ENCODE measurements at places on chromosomes 5 and 9.
A peak's percentile ranks its signal among the peaks of the same experiment; 100 is the strongest.

DNA sequence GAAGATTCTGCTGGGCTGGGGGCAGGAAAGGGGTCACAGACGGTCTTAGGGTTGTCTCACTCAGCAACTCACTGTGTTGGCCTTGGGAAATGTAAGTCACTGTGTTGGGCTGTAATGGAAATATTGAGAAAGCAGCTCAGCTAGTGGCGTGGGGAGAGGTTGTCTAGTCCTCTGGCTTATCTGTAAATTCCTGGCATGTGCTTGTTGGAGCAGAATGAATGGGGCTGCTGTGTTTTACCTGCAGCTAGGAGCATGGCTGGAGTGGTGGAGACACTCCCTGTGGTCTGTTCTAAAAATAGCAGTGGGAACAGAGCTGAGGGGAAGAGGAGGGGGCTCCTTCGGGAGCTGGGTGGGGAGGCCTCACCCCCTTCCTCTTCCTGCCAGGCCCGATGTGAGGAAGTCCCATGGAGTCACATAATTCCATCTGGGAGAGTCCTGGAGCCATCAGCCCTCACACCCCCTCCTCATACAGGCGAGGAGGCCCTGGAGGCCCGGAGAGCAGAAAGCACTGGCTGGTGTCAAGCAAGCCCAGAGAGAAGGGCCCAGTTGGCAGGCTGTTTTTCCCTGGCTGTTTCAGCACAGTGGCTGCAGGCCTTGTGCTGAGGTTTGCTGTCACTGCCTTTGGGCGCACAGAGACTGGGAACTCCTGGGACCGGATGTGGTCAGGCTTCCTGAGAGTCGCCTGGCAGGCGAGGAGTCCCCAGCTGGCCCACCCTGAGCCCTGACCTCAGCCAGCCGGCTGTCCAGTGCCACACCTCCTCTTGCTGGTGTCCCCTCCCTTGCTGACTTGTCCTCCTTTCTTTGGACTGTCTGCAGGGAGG, 84.9 kb downstream of the RGS3 start:
- peak; percentile 11 for DNase-seq

GRCh38 chr9:131092548-131093440, 3.5 kb upstream of the AIF1L start:
- no peak for DNase-seq

DNA sequence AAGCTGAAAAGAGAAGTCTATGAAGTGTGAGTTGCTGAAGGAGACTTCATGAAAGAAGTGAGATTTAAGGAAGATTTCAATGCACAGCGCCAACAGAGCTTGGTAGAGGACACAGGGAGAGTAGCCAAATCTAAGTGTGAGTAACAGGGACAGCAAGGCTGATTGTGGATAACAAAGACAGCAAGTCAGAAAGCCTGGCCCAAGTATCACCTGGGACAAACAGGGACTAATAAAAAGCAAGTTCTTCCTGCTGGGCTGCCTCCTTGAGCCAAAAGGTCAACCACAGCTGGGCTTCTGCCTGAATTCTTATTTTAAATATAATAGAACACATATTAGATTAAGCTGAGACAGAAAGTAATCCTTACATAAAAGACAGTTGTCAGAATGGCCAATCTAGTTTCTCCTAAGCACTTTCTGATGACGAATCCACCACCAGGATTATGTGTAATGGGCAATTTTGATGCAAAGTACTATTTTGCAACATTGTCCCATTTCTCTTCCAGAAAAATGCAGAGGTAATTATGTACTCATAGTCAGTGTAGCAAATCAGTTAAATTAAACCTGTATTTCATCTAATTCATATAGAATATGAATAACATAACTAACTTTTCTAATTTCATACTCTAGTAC, 73.8 kb downstream of the MAPKAP1 start:
- DNase-seq, result no peak

- no peak for DNase-seq
Observed at GRCh38 chr9:134258332-134258731, 67.9 kb upstream of the RXRA start.

- no peak for DNase-seq
Observed at GRCh38 chr5:170411100-170411499, 21.9 kb upstream of the KCNMB1 start.

DNA sequence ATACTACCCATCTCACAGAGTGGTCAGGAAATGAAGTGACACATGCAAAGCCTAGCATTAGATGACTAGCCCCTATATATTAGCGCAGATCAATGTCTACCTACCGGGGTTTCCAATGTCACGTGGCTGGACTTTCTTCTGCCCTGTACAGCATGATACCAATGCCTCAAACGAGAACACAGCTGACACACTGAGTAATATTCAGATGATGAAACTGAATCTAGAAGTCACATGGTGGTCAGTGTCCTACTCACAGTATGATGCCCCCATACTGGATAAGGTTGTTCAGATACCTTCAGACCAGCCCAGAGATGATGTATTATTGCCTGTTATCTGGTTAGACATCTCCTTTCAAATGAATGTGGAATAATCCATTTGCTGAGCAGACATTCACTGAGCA, 71.1 kb upstream of the FRRS1L start:
- no peak for DNase-seq

DNA sequence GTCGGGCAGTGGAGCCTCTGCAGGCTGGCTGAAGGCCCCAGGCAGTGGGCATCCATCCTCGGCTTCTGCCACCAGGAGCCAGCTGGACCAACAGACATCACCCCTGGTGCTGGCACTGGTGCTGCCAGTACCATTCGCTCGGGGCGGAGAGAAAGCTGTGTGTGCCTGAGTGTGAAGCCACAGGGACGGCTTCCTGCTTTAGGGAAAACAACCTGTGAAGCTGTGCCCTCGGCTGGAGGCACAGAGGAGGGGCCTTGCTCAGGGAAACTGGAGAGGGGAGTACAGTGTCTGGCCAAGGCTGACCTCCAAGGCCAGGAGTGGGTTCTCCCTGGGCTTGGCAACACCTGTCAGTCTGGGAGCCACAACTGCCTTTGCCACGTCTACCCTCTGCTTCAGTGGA, 38.3 kb downstream of the NEK6 start:
- no peak for DNase-seq

DNA sequence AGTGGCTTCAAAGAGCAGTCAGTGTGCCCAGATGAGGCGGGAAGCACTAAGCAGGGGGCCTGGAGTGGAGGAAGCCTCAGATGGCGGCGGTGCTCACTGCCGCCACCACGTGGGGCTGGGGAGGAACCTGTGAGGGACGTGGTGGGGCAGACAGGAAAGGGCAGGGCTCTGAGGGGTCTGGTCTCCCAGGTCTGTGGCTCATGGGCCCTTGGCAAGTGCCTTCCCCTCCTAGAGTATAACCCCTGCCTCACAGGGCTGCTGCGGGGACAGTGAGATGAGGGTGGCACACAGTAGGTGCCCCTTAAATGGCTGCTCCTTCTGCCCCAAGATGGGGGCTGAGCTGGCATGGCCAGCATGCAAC, 26.6 kb downstream of the NR5A1 start:
- no peak for DNase-seq

- no peak for DNase-seq
Observed at GRCh38 chr5:57734296-57734695, 251.7 kb upstream of the ACTBL2 start.

Measured in activated T-cell treated with anti-CD3 and anti-CD28 coated beads, Interleukin-2, amount 50 U/mL, for 72 hours (primary cell).